ENCODE measurements at places on chromosomes 1 and 21. TPM values are rescaled to one million over a fixed set of nuclear protein-coding genes. Genes with fewer than 3 reads are reported as not detected.

DNA sequence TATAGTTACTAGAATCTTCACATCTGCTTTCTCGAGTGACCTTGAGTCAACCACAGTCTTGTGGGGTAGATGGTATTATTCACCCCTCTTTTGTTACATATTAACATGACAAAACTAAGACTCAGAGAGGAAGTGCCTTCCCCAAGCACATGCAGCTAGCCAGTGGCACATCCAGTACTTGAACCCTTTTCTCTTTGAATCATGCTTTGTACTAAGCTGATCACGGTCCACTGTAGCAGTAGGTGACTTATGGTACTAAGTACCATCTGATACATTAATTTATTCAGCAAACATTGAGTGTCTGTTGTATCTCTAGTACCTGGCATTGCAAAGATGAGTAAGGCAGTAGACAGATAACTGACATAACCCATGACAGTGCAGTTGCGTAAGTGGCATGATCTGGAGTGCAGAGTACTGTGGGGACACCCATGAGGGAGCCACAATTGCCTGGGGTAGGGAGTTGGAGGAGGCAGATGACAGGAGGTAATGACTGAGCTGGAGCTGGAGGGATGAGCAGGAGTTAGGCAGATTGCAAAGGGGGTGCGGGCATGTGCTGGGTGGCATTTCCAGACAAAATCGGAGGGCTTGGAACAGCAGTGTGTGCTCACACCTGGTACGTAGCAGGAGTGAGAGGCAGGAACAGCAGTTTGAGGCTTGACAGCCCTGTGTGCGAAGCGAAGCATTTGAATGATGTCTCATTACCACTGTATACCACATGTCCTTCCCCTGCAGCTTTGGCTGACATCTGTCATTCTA is 29.8 kb downstream of the UCK2 start:
- H3K4me1 ChIP-seq, result peaks cover 30% of the 10 kb centered on the region
- H3K4me3 ChIP-seq, result no peak overlapping the region
- no peaks in the 10 kb centered on the region for H3K36me3 ChIP-seq
- no peak for DNase-seq
- no peak overlapping the region for H3K27ac ChIP-seq

NPR1 gene
- total RNA-seq, result not detected

DNA sequence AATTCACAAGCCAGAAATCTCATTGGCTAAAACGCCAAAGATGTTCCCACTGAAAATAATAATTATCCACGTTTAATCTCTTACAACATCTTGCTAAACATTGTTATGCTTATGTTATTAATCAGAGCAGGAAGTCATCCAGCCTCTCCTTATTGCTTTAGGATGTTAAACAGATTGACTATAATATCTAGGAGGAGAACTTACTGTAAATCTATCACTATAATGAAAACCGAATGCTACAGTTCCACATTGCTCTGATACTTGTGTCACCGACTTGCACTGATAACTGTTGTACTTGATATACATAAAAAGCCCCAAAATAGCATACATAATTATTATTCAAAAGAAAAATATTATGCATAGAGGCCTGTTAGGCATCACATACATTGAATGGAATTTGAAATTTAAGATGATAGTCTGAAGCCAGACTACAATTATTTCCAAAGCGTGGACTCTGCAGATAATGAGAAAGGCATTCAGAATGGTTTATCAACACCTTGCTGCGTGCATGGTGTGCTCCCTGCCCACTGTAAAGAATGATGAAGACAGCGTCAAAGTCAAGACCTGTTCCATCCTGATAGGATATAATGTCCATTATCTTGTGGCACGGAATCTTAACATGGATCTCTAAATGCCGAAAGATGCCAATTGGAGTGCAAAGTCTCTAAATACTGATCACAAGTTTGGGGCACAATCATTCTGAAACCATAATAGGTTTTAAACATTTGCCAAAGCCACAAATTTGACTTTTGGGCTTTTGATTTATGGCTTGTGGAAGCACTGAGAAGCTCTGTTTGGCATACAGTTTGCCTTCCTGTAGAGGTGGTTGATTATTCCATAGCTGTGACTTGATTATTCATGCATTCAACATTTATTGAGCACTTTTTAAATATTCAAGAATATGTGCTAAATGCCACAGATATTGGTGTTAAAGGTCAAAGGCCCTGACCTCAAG is 71.3 kb downstream of the CRB1 start:
- no peaks in the 10 kb centered on the region for H3K27me3 ChIP-seq
- DNase-seq, result no peak
- H3K4me3 ChIP-seq, result no peak overlapping the region

DNA sequence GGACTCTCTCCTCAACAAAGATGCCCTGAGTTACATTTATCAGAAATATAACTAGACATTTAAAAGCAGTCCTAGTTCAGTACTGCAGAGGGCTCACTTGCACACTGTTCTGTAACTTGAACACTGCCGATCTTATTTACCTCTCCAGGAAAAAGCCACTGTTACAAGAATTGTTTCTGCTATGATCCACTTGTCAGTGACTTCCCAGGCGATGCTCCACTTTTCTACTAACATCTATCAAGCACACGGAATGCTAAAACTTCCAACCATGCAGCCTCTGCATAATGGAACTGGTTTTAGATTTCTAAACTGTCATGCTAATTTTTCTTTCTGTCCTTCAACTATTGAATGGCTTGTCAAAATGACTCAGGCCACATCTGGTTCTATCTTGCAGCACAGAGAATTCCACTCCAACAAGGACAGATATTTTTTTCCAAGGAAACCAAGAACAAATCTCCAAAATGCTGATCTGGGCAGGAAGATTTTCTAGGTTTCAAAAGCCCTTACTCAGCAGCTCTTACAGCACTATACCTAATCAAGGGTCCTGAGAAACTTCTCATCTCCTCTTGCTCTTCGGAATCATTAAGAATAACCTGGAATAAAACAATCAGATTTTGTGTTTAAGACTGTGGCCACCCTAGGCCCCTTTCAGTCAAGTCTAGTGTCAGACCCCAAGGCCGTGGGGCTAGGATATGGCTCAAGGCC is 9.9 kb downstream of the SEC16B start:
- H3K4me3 ChIP-seq, result no peak overlapping the region
- no peaks in the 10 kb centered on the region for H3K36me3 ChIP-seq
- no peaks in the 10 kb centered on the region for H3K4me1 ChIP-seq
- no peak for DNase-seq

DNA sequence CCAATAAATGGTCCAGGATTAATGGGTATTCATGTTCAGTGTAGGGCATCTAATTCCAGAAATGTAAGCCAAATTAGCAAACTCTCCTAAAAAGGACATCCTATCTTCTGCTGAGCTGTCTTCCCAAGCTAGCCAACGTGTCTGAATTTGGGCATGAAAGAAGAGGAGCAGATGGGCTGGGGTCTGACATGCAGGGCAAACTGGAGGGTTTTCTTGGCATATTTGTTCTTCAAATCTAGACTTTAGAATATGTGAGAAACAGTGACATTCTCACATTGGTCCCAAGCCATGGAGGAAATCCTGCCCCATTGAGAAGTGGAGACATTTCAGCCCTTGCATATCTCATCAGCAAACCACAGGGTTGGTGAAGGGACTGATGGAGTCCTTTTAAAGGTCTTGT is 67.2 kb downstream of the LRIG2 start:
- no peak for DNase-seq
- H3K4me3 ChIP-seq, result no peak overlapping the region
- no peaks in the 10 kb centered on the region for H3K4me1 ChIP-seq
- no peaks in the 10 kb centered on the region for H3K36me3 ChIP-seq

DNA sequence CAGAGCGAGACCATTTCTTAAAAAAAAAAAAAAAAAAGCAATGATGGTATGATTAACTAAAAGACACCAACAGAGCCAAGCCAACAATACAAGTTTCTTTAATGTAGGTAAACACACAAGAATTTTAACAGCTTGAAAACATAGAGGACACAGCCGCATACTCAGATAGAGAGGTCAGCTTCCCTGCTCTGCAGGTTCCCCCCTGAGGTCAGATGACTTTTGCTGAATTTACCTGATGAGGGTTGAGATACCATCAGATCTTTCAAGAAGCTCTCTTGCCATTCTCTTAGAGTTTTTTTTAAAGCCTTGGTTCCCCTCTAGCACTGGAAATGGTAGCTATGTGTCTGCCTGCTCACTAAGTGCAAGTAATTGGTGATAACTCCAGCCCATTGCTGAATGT is 31.1 kb downstream of the BCAS2 start:
- no peaks in the 10 kb centered on the region for H3K36me3 ChIP-seq
- no peak for DNase-seq
- H3K4me3 ChIP-seq, result no peak overlapping the region
- no peaks in the 10 kb centered on the region for H3K4me1 ChIP-seq
- H3K27ac ChIP-seq, result no peak overlapping the region
- H3K27me3 ChIP-seq, result no peaks in the 10 kb centered on the region
